ENCODE measurements at places on chromosomes 13 and 19.

GRCh38 chr19:13071444-13072187 is 31.0 kb downstream of the LYL1 start:
- no peak for DNase-seq

- DNase-seq: no peak
Measured at GRCh38 chr13:30240608-30241007, 66.7 kb downstream of the KATNAL1 start.

- no peak for DNase-seq
Measured at GRCh38 chr19:45177817-45178261, at the start of gene TRAPPC6A. TRAPPC6A (minus strand) TSS chr19:45178237; CDS start chr19:45178218, 19 bp downstream.

GRCh38 chr13:42653679-42654078 is 79.7 kb downstream of the TNFSF11 start:
- no peak for DNase-seq

DNA sequence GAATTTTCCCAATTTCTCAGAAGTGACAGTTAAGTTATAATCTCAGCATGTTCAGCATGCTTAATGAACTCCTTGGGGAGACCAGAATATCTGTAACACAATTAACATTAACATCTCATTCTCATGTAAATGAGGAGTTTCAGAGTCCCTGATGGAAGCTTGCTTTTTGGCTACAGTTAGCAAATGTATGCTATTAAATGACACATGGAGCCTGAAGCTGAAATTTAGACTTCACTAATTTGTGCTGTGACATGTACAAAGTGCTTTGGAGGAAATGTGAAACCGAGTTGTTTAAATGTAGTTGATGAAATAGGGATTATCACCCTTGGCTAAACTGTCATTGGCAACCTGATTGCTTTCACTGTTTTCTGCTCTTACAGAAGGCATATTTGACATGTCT is 2265.1 kb upstream of the PCDH20 start:
- DNase-seq: no peak

DNA sequence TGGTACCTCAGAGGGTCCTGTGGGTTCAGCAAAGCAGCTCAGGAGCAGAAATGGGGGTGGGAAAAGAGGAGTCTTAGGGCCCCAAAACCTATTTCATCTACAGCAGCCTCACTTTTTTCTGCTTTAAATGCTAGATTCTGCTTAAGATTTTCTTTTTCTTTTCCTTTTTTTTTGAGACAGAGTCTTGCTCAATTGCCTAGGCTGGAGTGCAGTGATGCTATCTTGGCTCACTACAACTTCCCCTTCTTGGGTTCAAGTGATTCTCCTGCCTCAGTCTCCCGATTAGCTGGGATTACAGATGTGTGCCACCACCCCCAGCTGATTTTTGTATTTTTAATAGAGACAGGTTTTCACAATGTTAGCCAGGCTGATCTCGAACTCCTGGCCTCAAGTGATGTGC is 30.7 kb upstream of the WDFY2 start:
- no peak for DNase-seq

- no peak for DNase-seq
Measured at GRCh38 chr13:93259527-93260080, 33.0 kb downstream of the GPC6 start.

- DNase-seq: no peak
Measured at GRCh38 chr19:12265921-12266704, 28.6 kb downstream of the ZNF44 start.

DNA sequence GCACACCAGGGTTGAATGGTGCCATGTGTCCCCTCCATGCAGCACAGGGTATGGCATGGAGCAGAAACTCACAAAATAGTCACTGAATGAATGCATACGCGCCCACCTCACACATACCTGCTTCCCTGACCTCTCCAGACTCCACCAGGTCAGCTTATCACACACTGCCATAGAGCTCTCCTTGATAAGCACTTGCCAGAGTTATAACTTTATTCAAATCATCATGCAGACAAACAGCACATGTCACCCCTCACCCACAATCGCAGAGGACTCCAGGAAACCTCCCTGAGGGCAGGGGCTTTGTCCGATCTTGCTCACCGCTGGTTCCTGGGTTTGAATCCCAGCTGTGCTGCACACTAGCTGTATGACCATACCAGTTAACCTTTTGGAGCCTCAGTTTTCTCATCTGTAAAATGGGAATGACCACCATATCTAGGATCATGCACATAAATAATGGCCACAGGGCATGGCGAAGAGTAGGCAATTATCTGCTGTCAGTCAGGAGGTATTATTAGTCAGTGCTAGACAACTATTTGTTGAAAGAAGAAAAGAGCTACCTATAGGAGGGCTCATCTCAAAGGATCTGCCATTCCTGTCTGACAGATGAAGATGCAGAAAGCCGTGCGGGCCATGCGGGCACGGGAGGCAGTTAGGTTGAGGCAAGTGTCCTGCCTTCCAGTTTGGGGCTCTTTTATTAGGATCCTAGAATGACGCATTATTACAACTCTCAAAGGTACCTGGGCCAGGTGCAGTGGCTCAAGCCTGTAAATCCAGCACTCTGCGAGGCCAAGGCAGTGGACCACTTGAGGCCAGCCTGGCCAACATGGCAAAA is 14.0 kb downstream of the XRCC1 start:
- no peak for DNase-seq

DNA sequence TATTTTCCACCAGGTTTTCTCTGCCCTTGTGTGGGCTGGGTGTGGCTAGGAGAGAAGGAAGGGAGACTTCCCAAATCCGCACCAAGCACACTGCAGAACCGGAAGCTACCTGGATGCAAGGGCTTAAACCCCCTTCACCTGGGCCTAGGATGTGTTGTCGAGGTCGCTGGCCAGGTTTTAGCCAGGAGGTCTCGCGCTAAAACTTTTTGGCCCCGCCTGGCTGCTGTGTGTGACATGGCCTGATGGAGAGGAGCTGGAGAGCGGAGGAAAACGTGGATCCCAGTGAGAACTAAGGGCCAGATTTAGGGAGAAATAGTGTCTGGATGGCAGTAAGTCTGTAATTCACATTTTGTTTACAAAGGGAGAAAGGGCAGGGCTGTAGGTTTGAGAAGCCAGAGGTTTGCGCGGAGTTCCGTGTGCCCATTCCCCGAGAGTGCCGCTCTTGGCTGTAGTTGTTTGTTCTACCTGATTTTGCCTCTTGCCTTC is 3.1 kb upstream of the TSHZ3 start:
- no peak for DNase-seq

- no peak for DNase-seq
Measured at GRCh38 chr13:111337206-111337605, 16.8 kb downstream of the TEX29 start.

GRCh38 chr13:43522788-43523187 is 264.0 kb downstream of the ENOX1 start:
- no peak for DNase-seq

GRCh38 chr13:36282821-36283432 is 14.7 kb downstream of the CCDC169 start:
- no peak for DNase-seq

- DNase-seq: no peak
Measured at GRCh38 chr13:34719060-34719875, 222.8 kb upstream of the NBEA start.

DNA sequence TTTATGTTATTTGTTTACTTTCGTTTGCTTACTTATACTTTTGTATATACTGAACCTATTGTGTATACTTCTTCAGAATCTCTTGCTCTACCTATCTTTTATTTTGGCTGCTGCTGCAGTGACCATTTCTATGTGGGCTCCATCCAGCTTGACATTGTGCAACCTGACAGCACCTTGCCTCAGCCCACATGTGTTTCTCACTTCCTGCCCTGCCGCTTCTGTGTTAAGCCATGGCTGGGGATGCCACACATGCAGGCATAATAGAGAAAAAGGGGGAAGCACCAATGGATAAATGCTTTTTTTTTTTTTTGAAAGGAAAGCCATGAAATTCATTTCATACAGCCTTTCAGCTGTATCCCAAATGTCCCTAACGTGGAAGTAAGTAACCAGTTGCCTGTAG is 147.6 kb downstream of the RBM26 start:
- no peak for DNase-seq

DNA sequence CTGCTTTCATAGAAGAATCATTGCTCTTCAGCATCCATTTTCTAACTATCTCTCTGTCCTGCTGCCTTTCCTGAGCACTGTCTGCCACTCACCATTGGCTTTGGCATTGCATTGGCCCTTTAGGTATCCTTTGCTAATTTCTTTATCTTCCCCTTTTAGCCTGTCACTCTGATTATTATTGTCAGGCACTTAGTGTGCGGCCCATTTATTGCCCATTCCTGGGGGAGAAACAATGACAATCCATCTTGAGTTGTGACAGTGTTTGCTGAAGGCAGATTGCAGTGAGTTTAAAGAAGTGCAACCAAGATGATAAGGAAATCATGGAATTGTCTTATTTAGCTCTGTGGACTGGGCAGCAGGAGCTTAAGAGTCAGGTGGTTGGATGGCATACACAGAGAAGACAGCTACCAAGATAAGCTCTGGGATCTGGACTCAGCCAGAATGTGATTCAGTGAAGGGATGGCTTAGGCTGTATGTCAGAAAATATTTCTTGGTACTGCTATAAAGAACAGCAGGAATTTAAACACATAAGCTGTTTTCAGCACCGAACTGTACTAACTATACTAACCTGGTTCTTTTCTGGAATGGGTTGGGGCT is 25.3 kb downstream of the B3GLCT start:
- DNase-seq: no peak

DNA sequence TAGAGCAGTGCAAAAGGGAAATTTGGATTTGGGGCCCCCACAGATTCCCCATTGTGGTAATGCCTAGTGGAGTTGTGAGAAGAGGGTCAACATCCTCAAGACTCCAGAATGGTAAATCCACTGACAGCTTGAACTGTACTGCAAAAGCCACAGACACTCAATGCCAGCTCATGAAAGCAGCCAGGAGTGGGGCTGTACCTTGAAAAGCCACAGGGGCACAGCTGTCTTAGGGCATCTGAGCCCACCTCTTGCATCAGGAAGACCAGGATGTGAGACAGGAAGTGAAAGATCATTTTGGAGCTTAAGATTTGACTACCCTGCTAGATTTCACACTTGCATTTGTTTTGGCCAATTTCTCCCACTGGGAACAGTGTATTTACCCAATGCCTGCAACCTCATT is 1548.9 kb upstream of the PCDH20 start:
- DNase-seq: no peak

- DNase-seq: no peak
Measured at GRCh38 chr13:43766725-43767124, 20.0 kb downstream of the ENOX1 start.

GRCh38 chr19:1860042-1860775 is 3.2 kb downstream of the KLF16 start:
- no peak for DNase-seq

- DNase-seq: no peak
Measured at GRCh38 chr13:91212231-91212630, 135.3 kb upstream of the MIR17HG start.

DNA sequence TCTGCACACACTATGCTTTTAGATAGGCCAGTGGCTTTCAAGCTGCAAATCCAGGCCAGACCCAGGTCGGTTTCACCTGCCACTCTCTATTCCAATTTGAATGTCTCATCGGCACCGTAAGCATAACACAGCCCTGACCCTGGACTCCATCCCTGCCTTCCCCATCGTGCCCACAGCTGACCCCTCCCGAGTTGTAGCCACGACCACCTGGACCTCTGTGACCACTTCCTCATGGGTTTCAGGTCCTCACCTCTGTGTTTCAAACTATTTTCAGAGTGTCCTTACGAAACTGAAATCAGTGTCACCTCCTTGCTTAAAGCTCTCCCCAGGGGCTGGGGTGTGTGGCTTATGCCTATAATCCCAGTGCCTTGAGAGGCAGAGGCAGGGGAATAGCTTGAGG is 9.0 kb upstream of the HSH2D start:
- no peak for DNase-seq

DNA sequence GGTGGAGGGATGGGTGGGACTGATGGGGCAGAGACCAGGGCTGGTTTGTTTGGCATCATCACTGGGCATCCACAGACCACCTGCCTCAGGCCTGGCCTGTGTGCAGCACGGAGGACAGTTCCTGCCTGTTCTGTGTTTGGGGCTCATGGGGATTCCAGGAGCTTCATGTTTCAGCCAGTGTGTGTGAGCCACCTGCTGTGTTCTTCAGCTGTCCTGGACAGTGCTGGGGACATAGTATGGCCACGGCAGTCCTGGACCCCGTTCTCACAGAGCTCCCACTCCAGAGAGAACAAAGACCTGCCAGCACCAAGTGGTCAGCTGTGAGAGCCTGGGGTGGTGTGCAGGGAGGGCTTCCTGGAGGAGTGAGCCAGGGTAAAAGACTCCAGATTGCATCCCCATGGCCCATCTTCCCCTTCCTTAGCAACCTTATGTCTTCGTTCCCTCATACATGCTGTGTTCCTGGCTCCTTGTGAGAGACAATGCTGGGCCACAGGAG is 2.0 kb upstream of the CCDC97 start:
- no peak for DNase-seq

DNA sequence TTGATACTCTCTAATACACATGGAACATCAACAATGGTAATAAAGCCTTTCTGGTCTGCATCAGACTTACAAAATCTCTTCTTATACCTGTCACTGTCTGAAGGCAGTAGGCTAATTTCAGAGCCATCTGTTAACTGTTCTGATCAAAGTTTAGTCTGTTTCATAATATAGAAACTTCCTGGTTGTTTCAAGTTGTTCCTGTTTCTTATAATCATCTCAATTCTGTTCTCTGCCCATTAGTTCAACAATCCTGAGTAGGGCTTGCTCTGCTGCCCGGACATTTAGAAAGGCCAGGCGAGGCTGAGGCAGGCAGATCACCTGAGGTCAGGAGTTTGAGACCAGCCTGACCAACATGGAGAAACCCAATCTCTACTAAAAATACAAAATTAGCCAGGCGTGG is 5.4 kb upstream of the ZSCAN5A start:
- no peak for DNase-seq

DNA sequence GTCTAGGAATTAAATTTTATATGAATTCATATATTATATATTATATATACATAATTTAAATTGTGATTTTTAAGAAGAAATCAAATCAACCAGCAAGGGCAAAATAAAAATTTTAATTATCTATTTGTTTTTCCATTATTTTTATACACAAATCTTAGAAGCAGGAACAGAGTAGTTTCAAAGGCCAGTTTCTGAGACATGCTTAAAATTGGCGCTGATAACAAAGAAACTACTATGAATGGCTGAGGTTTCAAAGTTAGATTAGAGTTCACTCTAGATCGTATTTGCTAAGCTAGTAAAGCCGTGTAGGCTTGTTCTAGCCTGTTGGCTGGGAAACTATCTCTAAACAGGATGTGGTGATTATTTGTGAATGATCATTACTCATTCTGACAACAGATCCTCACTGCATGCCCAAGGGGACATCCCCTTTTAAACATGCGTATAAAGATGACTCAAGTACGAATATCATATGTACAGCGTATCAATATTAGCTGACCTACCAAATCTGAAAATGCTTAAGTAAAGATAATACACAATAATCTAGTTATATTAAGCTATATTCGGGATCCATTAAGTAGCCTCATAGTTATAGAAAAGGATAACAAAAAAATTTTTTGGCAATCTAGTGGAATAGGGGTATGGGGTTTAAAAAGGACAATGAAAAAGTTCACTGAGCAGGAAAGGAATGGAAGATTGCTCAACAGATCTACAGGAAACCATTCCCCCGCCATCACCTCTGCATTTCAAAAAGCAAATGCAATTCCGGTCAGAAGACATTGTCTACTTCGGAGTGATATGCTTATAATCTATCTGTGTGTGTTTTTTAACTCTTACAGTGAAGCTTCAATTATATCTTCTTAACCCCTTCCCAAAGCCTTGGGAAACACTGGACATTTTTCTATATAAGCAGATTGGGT is 150.1 kb downstream of the SHISA2 start:
- no peak for DNase-seq
